ENCODE measurements at places on chromosomes 11 and 22.
A peak's percentile ranks its signal among the peaks of the same experiment; 100 is the strongest.

GRCh38 chr11:102971766-102972165 is 16.2 kb upstream of the MMP13 start:
- no peak for DNase-seq

GRCh38 chr11:20105427-20105826 is 54.8 kb downstream of the DBX1 start:
- DNase-seq = no peak

DNA sequence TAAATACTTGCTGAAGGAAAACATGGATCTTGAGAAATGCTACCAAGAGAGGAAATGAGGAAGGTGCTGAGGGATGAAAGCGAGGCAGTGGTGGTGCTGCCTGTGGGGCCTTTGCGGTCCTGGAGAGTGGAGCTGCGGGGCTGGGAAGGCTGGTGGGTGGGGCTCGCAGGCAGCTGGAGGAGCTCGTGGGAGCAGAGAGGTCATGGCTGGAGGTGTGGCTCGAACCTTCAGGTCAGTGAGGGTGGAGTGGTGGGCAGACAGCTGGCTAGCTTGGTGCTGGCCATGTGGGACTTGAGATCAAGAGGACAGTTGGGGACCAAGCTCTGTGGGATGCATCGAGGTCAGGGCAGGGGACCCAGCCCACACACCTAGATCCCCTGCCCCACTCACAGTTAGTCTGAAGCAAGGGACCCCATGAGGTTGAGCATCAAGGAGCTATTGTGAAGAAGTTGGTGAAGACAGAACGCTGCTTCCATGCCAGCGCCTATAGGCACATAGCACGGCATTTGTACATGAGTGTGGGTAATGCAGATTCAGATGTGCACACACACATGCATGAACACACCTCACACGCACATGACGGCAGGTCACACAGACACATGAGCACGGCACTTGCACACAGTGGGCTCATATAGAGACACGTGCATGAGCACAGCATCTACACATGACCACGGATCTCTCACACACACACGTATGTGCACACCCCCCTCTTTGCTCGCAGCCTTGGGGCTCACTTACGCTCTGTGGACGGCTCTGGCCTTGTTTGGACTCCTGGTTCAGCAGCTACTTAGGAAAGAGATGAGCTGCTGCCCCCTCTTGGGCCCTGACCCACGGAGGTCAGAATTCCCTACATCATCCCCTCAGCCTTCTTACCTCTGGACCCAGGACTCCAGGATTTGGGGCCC is 30.4 kb downstream of the SHANK3 start:
- DNase-seq = no peak

- no peak for DNase-seq
These were observed 15.3 kb downstream of the CSTPP1 start for GRCh38 chr11:46951864-46952263.

DNA sequence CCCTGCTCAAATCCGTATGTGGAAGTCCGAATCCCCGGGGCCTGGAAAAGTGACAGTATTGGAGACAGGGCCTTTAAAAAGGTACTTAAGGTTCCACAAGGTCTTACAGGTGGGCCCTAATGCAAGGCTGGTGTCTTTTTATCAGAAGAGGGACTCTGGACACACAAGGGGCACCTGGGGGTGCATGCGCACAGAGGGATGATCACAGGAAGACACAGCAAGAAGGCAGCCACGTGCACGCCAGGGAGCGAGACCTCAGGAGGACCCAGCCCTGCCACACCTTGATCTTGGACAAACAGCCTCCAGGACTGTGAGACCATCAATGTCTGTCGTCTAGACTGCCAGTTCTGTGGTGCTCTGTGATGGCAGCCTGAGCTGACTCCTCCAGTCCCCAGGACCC is 96.5 kb downstream of the SHANK2 start:
- no peak for DNase-seq

GRCh38 chr11:42812960-42813359 is 498.8 kb upstream of the API5 start:
- DNase-seq = no peak

DNA sequence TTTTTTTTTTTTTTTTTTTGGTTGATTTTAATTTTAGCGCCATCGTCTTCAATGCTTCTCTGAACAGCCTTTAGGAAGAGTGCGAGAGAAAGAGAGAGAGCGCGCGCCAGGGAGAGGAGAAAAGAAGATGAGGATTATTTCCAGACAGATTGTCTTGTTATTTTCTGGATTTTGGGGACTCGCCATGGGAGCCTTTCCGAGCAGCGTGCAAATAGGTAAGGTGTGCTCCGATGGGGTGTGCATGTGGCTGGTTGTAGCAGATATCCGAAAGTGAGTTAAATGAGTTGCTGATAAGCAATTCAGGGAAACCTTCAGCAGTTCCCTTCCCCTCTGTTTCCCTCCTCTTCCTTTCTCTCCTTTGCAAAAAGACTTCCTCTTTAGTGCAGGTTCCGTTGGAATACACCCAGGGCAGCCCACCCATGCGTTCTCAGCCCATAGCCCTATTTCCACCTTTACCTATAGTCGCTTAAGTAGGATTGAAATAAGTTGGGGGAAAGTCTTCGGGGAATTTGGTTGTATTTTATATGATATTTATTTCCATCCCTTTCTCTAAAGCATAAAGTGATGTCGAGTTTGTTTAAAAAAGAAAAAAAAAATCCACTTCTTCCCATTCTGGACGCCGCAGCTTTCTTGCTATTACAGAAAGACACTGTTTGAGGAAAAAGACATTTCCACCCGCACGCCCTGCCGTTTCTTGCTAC is 1.1 kb downstream of the GRIA4 start:
- DNase-seq = no peak

GRCh38 chr22:42892156-42892555 is 35.1 kb upstream of the ARFGAP3 start:
- DNase-seq = no peak

DNA sequence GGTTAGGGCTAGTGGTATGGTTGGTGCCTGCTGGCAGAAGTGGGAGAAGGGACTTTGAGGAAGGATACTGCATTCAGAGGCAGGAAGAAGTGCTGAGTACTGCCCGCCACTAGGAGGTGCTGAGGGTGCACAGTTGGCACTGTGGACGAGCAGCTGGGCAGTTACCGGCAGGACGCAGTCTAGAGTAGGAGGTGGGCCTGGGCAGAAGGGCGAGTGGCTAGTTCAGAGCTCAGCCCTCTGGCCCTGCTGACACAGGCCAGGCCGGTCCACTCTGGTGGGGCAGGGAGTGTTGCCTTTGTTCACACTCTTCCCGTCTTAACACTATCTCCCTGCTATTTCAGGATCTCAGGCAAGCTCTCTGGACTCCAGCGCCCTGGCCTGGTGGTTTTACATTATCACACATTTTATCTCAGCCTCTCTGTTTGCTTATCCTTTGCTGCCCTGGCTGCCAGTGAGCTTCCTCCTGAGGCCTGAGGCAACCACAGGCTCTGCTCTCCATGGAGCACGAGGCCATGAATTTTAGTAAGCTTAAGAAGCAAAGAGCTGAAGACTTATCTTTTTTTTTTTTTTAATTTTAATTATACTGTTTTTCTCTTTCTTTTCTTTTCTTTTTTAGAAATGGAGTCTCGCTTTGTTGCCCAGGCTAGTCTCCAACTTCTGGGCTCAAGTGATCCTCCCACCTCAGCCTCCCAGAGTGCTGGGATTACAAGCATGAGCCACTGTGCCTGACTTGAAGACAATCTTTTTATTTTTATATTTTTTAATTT is 26.9 kb downstream of the SNAP29 start:
- DNase-seq = no peak

DNA sequence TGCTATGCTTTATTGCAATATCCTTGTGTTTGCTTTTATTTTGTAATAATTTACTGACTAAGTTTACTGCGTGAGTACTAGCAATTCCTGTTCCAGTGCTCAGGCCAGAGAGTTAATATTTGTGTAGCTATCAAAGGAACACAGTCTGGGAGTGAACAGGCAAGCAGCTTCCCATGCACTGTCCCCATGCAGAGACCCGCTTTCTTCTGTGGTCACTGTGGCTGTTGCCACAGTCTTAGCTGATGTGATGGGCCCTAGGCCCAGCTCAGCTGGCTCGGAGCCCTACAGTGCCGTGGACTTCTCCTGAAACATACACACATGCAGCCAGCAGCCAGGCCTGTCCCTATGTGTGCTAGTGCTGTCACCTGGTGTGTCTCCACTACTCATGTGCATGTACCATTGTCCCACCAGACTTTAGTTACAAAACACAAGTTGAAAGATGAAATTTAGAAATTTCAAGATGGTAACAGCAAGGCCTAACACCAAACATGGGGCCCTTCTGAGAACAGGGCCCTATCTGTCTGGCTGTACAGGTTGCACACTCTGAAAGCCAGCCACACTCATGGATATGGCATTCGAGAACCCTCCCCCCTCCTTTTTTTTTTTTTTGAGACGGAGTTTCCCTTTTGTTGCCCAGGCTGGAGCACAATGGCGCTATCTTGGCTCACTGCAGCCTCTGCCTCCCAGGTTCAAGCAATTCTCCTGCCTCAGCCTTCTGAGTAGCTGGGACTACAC is 12.3 kb upstream of the SCUBE2 start:
- DNase-seq = no peak

DNA sequence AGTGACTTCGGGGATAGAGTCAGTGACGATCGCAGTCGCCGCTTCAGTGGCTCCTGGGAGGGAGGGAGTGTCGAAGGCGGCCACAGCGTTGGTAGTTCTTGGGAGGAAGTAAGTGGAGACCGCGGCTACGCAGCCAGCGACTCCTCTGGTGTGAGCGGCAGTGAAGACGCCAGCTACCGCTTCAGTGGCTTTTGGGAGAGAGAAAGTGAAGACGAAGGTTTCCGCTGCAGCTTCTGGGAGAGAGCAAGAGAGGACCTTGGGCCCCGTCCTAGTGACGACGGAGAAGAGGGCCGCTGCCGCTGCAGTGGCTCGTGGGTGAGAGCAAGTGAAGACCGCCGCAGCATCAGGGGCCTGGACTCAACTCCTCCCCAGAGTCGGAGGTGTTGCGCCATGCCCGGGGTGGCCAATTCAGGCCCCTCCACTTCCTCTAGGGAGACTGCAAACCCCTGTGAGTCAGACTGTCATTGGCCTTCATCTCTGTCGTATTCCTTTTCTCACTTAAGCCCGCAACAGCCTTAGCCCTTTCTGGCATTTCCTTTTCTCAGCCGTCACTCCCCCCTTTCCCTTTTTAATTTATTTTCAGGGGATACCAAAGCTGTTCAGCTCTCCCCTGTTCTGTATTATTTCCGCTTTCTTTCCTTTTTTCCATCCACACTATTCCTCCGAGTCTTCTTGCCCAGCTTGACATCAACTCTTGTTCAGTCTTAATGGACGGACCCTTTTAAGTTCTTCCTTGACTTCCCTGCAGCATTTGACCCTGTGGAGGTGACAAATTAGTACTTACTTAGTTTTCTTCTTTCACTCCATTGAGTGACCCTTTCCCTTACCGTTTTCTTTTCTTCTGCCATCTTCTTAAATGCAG is 1.0 kb downstream of the ANKRD42 start:
- DNase-seq = peak; percentile 43

DNA sequence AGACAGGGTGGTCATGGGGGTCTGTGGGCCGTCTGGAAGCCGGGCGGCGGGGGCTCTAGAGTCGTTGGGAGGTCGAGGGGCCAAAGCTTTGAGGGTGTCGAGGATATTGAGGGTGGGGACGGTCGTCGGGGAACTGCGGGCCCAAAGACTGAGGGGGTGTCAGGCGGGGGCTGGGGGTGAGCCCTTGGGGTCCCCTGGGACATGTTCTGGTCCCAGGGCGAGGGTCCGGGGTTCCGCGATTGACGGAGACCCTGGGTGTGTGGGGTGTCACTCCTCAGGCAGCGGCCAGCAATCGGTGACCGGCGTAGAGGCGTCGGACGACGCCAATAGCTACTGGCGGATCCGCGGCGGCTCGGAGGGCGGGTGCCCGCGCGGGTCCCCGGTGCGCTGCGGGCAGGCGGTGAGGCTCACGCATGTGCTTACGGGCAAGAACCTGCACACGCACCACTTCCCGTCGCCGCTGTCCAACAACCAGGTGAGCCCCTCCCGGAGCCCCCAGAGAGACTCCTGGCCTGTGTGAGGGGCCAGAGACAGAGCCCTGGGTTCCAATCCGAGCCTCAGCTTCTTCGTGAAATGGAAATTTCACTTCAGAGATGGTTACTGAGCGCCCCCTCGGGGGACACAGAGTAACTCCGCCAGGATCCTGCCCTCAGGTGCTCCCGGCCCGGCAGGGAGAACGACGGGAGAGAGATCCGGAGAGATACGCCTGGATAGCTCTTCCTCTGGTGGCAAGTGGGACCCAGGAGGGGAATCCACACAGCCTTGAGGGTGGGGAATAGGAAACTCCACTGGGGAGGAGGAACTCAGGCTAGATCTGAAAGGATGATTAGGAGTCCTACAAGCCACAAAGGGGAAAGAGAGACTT is 714 bp downstream of the SDF2L1 start:
- no peak for DNase-seq
